ENCODE measurements at places on chromosomes 5 and 9.

DNA sequence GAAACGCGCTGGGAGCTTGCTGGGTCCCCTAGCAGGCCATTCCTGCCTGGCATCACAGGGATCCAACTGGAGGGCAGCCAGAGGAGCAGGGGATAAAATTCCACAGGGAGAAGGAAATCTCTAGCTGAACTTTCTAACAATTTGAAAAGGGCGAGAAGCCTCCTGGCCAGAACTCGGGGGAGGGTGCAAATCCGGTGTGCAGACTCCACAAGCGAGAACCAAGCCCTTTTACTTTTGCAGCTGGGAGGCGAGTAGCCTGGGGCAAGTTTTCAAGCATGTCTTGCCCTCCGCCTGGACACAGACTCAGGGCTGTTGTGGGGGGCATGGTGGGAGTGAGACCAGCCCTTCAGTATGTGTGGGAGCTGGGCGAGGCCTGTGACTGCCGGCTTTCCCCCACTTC lies 14.3 kb upstream of the POU5F2 start:
- DNase-seq = no peak

- no peak for DNase-seq
These were observed 10.8 kb downstream of the SEPTIN8 start for GRCh38 chr5:132766020-132766805.

- no peak for DNase-seq
These were observed 57.1 kb downstream of the IPPK start for GRCh38 chr9:92612816-92613215.

DNA sequence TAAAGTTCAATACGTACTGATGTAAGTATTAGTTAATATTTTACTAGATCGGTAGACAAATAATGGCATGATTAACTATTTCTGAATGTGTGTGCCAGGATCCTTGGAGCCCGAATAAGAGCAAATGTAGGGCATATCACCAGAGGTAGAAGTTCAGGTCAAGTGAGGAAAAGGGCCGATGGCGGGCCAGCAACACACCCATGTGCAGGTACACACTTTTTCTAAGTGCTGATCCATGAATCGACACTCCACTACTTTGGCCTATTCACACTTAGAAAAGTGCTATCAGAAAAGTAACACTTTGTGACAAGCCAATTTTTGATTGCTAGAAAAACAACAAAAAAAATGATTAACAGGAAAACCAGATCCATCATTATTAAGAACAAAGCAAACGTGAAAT lies 150.3 kb downstream of the AUH start:
- no peak for DNase-seq

- no peak for DNase-seq
These were observed 74.7 kb upstream of the IFNE start for GRCh38 chr9:21556581-21557427.

- no peak for DNase-seq
These were observed 1.9 kb upstream of the CRB2 start for GRCh38 chr9:123353984-123354591.

DNA sequence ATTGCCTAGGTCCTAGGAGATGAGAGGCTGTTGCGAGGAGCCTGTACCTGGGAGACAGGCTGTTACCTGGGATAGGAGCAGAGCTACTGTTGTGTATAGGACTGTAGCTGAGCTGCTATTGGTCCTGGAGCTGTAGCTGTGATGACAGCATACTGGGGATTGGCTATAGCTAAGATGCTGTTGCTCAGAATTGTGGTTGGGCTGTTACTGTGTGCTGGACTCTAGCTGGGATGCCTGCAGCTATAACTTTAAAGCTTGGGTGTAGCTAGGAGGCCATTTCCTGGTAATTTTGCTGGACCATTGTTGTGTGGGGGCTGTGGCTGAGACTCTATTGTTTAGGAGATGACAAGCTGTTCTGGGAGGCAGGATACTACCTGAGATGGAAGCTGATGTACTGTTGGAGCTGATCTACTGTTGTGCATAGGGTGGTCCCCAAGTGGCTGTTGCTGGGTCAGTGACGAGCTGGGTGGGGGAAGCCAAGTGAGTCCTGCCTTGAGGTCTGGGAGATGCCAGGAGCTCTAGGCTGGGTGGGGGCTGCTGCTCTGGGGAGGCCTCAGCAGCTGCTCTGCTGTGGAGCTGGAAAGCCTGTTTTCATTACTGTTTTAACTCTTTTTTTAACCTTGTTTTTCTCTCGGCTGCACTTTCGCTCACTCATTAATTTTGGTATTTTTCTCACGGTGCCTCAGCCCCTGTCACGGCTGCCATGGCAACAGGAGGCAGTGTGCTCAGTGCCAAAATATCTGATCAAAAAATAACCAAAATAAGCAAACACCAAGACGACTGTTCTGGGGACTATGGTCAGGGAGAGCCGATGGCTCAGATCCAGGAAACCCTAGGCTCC lies 3.0 kb upstream of the PCDH1 start:
- no peak for DNase-seq

DNA sequence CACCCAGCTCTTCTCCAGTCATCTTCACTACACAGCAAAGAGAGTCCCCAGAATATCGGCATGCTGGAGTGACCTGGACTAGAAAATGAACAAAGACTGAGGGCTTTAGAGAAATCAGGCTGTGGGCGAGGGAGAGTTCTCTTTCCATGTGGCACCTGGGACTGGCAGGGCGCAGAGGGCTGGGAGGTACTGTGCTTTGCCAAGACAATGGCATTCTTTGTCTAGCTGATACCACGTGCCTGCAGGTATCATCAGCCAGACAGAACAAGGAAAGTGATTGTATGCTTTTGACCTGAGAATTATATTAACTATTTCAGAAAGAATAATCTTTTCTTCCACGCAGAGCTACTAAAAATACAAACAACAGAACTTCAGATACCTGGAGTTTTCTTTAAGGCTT lies 30.5 kb downstream of the DDX31 start:
- DNase-seq = peak; percentile 77

GRCh38 chr9:103458826-103459225 lies 463.7 kb downstream of the CYLC2 start:
- DNase-seq = no peak

DNA sequence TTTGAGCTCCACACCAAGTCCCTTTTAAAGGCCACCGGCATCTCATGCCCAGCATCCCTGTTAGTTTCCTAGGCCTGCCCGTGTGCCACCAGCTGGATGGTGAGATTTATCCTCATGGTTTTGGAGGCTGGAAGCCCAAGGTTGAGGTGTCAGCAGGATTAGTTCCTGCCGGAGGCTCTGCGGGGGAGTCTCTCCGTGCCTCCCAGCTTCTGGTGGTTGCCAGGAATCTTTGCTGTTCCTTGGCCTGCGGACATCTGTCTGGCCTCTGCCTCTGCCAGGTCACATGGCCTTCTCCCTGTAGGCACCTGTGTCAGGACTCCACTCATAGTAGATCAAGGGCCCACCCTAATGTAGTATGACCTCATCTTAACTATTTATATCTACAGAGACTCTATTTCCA lies 45.4 kb downstream of the JADE2 start:
- DNase-seq = no peak

- peak; percentile 32 for DNase-seq
These were observed 764 bp downstream of the CAMLG start for GRCh38 chr5:134738963-134739661.

GRCh38 chr9:117178596-117179375 lies 236.1 kb downstream of the ASTN2 start:
- no peak for DNase-seq

GRCh38 chr5:83433891-83434290 lies 37.7 kb upstream of the VCAN start:
- DNase-seq = no peak

DNA sequence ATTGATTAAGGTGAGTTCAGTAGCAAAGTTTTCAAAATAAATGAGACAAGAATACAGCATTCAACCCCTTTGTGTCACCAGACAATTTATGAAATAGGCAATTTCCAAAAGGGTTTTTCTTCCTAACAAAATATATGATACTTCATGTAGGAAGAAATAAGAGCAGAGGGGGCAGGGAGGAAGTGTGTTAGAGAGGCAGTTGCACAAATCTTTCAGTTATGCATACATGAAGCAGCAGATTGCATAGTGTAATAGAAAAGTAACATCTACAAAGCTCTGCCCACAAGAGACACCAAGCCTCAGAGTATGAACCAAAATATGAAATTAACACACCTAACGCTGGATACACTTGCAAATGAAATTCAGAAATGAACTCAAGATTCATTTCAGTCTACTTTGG lies 157.0 kb downstream of the DENND1A start:
- DNase-seq = no peak

DNA sequence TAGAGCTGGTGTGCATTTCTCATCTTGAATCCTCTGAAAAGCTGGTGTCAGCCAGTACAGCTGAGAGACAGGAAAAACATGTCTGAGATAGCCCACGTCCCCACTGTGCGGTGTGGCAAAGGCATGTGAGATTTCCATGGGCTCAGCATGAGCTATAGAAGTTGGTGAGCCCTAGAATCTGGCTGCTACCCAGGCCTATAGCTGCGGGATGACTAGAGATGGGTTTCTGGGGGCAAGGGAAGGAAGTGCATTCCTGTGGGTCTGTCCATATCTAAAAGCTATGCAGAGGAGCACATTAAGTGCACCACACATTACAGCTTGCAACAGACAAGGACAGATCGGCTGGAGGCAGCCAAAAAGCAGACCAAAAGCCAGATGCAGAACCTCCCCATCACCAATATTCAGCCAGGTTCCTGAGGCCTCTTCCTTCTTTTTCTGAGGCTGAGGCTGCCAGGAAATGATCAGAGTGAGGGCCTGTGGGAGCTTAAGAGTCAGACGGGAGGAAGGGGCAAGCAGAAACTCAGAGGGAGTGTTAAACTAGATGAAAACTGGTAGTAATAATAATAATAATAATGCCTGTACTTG lies 55.8 kb upstream of the RANBP3L start:
- no peak for DNase-seq

- DNase-seq = peak; percentile 22
These were observed 191.3 kb downstream of the RGS3 start for GRCh38 chr9:113654605-113655428.

DNA sequence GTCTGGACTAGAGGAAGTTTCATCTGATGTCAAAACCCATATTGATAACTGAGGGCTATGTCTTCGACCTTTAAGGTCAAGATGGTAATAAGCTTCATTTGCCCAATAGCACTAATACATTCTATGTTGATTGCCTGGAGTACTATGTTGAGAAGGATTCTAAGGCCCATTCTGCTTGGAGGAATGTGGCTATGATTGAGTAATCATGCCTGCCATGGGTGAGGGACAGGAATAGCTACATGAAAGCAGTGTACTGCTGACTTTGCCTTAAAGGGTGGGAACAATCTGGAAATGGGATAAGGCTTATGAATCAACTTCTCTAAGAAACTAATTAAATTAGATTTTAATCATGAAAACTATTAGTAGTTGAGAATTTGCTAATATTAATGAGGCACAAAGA lies 13.6 kb downstream of the NNT start:
- DNase-seq = no peak

- no peak for DNase-seq
These were observed 33.1 kb downstream of the GTF3C4 start for GRCh38 chr9:132703336-132703735.

- DNase-seq = peak; percentile 42
These were observed 795 bp downstream of the NDUFAF2 start for GRCh38 chr5:60945813-60946187.

- no peak for DNase-seq
These were observed 46.5 kb upstream of the CDK5RAP2 start for GRCh38 chr9:120626512-120626911.

- DNase-seq = no peak
These were observed 95.3 kb upstream of the NR3C1 start for GRCh38 chr5:143498821-143499220.

DNA sequence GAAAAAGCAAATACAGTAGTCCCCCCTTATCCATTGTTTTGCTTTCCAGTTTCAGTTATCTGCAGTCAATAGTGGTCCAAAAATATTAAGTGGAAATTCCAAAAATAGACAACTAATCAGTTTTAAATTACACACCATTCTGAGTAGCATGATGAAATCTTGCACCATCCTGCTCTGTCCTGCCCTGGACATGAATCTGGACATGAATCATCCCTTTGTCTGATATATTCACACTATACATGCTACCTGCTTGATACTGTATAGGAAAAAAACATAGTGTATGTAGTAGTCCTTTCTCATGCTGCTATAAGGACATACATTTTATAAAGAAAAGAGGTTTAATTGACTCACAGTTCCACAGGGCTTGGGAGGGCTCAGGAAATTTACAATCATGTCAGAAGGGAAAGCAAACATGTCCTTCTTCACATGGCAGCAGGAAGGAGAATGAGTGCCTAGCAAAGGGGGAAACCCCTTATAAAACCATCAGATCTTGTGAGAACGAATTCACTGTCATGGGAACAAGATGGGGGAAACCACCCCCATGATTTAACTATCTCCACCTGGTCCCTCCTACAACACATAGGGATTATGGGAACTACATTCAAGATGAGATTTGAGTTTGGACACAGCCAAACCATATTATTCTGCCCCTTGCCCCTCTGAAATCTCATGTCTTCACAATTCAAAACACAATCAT lies 153.9 kb downstream of the ARRDC3 start:
- no peak for DNase-seq

DNA sequence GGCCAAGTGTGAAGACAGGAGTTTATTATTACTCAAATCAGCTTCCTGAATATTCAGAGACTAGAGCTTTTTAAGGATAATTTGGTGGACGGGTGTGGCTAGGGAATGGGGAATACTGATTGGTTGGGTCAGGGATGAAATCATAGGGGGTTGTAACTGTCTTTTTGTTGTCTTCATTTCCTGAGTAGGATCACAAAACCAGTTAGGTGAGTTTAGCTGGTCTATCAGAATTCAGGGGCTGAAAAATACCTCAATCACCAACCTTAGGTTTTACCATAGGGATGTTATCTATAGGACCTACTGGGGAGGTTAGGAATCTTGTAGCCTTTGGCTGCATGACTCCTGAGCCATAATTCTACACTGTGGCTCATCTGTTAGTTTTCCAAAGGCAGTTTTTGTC lies 235.8 kb downstream of the YTHDC2 start:
- no peak for DNase-seq

GRCh38 chr5:44719856-44720255 lies 88.9 kb upstream of the MRPS30 start:
- no peak for DNase-seq

GRCh38 chr9:114720086-114720676 lies 38.2 kb upstream of the TEX48 start:
- DNase-seq = no peak

- DNase-seq = no peak
These were observed 577.6 kb downstream of the CSNK1G3 start for GRCh38 chr5:124089578-124089977.

DNA sequence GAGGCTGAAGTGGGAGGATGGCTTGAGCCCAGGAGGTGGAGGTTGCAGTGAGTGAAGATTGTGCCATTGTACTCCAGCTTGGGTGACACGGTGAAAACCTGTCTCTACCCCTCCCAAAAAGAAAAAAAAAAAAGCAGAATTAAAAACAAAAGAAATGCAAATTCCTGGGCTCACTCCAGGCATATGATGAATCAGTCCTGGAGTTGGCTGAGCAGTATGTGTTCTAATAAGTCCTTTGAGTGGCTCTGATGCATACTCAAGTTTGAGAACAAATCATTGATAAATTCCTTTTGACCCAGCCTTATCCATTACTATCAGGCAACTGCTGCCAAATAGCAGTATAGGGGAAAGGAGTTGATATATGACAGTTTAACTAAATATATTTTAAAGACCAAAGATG lies 28.3 kb downstream of the UHRF2 start:
- no peak for DNase-seq

All from left colon (tissue), 2 donors.